ENCODE measurements at places on chromosomes 3 and 15.

- ATAC-seq = no peak
Measured at GRCh38 chr3:188179006-188179966, 25.3 kb downstream of the LPP start.

DNA sequence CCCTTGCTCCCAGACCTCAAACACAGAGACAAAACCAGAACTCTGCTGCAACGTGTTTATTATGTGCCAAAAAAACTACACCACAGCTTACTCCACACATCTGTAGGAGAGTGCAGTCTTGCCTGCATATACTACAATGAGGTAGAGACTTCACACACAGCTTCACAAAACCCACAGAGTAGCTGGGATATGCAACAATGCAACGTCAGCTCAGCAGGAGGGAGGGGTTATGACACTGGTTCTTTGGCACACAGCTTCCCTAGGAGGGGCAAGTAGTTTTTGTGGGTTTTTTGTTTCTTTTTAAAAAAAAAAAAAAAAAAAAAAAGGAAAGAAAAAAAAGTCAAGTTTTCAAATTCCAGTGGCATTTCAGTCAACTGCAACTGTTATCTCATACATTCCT lies 2.9 kb upstream of the RPS17 start:
- ATAC-seq = no peak

- ATAC-seq = no peak
Measured at GRCh38 chr3:39189959-39190269, 2.5 kb downstream of the XIRP1 start.

- ATAC-seq = no peak
Measured at GRCh38 chr15:70522323-70522966, 240.9 kb downstream of the UACA start.

DNA sequence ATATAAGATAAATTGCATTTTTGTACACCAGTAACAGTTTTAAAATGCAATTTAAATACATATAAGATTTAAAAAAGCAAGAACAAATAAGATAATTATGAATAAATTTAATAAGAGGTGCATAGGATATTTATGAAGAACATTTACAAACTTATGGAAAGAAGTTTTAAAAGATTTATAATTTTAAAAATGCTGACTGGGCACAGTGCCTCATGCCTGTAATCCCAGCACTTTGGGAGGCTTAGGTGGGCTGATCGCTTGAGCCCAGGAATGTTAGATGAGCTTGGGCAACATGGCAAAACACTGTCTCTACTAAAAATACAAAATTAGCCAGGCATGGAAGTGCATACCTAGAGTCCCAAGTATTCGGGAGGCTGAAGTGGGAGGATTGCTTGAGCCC lies 37.8 kb downstream of the EOMES start:
- ATAC-seq = no peak

DNA sequence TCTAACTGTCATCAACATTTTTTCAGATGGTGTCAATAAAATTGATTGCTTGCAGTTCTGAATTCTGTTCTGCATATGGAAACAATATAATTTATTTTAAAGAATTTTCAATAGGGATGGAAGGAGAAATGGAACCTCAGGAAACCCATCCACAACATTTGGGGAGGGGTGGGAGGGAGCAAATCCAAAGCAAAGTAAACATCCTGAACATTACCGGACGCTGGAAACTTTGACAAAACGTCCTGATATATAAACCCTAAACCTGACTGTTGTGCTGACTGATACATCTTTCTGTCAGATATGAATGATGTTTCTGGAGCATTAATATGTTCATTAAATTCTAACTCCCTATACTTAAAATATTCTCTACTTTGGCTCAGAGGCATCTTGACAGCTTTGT lies 479.0 kb downstream of the FOXP1 start:
- no peak for ATAC-seq

- no peak for ATAC-seq
Measured at GRCh38 chr15:98909968-98910885, 97.4 kb downstream of the PGPEP1L start.

- no peak for ATAC-seq
Measured at GRCh38 chr3:53079791-53080555, 34.1 kb upstream of the SFMBT1 start.

GRCh38 chr15:28265334-28266019 lies 56.5 kb downstream of the HERC2 start:
- ATAC-seq = no peak

DNA sequence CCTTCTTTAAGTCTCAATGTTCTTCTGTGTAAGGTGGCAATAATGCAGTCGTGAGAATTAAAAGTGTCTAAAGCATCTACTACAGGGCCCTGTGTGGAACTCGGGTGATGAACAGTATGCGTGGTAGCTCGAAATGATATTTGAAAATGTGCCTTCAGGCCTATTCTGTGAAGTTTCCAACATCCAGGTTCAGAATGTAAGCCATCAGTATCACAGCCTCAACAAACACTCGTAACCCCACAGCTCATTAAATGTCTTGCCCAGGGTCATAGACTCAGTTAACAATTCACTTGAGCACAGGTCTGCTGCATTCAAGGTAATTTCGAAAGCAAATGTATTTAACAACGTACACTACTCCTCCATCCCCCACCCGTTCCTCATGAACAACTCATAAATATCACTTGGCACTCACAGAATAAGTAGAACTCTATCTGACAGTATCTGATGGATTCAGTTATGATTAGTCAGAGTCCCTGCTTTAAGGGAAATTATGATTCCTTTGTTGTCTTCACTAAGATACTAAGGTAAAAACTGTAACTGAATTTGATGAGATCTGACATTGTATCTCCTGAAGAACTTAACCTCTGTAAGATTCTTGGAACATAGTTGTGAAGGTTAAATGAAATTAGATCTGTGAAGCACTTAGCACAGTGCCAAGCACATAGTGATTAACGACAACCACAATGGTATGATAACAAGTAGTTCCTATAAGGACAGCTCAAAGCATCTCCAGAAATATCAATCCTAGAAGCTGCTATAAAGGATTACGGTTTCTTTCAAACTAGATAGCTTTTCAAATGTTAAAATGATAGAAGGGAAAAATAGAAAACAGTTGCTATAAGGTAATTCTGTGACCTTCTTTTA lies 642.3 kb downstream of the TBL1XR1 start:
- no peak for ATAC-seq

GRCh38 chr3:149007567-149008257 lies 16.4 kb downstream of the GYG1 start:
- ATAC-seq = no peak

GRCh38 chr15:70068783-70069565 lies 28.7 kb downstream of the TLE3 start:
- ATAC-seq = no peak

GRCh38 chr15:82890338-82890994 lies 62.1 kb downstream of the HOMER2 start:
- no peak for ATAC-seq

GRCh38 chr15:43922021-43922420 lies 95.2 kb downstream of the WDR76 start:
- no peak for ATAC-seq

GRCh38 chr15:22988811-22989210 lies 8.6 kb upstream of the CYFIP1 start:
- ATAC-seq = no peak

DNA sequence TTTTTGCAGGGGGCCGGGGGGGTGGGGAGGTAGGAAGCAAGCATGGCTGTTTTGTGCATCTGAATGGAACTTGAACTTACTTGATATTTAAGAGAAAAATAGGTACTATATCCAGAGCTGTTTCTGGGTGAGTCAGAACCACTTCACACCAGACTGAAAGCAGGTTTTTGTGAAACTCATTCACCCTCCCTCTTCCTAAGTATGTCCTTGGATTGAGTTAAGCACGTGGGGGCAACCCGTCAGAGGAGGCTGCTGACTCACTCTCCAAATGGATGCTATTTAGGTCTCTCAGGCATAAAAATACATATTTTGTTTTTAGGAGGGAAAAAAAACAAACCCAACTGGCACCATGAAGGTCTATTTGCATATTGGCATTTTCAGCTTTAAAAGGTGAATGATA lies 270.3 kb downstream of the RYR3 start:
- ATAC-seq = no peak

DNA sequence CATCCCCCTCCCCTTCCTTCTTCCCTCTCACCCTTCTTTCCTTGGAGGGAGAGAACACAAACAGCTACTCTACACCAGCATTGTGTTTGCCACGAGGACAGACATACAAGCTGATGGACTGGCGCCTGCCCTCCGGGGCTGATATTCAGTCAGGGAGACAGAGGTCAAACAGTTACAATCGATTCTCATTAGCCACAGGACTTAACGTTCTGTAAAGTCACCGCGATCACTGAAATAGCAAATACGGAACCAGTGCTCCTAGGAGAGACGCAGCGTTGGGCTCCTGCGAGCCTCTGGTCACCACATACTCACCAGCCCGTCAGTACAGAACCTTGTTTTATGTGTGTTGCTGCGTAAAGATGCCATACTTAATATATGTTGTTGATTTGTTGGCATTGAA lies 108.8 kb downstream of the LRRK1 start:
- no peak for ATAC-seq

- ATAC-seq = peak; percentile 26
Measured at GRCh38 chr3:177197727-177198460, 612 bp upstream of the TBL1XR1 start.

- no peak for ATAC-seq
Measured at GRCh38 chr3:124413989-124414598, 316.2 kb upstream of the UMPS start.

- ATAC-seq = no peak
Measured at GRCh38 chr3:58492494-58492905, 604 bp downstream of the KCTD6 start.

DNA sequence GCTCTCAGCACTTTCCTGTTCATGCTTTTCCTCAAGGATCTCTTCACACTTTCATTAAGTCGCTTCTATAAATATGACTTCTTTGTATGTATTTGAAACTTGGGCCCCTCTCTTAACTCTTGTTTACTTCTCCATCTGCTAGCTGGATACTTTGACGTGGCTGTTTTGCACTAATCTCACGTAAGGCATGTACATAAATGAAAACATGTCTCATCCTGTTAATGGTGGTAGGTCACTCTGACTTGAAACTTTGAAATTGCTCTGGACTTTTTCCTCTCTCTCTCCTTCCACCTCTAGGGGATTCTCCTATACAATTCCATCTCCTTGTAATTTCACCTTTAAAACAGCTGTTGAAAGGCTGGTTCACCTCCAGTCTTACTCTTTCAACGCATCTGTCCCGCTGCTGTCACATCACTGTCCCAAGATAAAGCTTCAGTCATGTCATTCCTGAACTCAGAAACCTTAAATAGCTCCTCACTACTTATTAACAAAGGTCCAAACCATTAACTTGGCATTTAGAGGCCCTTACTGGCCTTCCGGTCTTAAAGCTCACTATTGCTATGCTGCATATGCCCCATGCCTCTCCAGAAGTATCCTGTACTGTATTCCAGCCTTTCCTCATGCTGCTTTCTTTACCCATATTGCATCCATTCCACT lies 1.2 kb downstream of the BLOC1S6 start:
- no peak for ATAC-seq

DNA sequence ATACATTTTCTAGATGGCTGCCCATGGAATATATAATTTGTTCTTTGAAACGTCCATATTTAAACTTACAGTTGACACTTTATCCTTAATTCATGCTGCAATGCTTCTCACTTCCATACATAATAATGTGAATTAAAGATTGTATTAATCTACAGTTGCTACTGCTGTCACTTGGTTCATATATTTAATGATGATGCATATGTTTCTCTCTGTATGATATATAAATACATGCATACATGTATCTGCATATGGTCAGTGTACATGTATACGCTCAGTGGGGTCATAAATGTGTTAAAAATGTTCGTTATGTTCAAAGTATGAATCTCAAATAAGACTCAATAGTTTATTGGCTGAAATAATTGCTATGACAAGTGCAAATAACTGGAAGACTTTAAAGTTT lies 382.5 kb downstream of the NLGN1 start:
- no peak for ATAC-seq

GRCh38 chr3:41601404-41601987 lies 360.4 kb downstream of the ULK4 start:
- no peak for ATAC-seq

DNA sequence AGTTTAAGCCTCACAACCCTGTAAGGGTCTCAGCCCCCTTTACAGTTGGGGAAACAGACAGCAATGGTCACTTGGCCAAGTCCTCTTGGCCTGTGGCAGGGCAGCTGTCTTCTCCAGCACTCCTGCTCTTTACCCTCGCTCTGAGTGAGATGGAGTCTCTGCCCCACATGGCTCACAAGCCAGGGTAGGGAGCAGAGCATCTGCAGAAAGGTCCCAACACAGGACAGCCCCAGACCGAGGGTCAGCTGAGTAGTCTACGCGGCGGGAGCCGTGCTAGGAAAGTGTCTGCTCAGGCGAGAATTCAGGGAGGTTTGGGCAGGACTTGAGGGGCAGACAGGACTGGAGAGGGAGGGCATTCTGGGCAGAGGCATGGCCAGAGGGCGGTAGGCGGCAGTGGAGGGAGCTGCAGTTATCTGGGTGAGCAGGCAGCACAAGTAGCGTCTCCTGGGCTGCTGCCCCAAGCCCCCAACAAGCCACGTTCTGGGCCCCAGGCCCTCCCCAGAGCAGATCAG lies 18.3 kb upstream of the LAMP3 start:
- ATAC-seq = no peak

GRCh38 chr3:154976072-154976983 lies 103.8 kb upstream of the MME start:
- no peak for ATAC-seq

- ATAC-seq = no peak
Measured at GRCh38 chr3:56123487-56123886, 344.8 kb downstream of the ERC2 start.

GRCh38 chr3:179794355-179794754 lies 141.5 kb downstream of the USP13 start:
- ATAC-seq = no peak

- peak; percentile 69 for ATAC-seq
Measured at GRCh38 chr3:108202080-108202479, 20.1 kb downstream of the IFT57 start.

GRCh38 chr3:132872711-132873110 lies 150.5 kb upstream of the NPHP3 start:
- ATAC-seq = no peak

DNA sequence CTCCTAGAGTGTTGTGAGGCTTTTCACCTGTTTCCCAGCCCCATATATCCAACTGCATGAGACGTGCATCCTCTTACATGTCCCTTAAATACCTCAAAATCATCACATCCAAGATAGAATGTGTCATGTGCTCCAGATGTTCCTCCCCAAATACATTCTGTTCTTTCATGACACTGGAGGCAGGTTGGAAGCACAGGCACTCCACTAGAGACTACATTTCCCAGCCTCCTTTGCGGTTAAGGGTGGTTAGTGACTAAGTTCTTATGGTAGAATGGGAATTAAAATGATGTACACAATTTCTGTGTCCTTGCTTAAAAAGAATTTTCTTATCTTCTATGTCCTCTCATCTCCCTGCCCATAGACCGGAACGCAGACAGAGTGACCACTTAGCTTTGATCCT lies 34.3 kb downstream of the TMEM40 start:
- ATAC-seq = no peak

DNA sequence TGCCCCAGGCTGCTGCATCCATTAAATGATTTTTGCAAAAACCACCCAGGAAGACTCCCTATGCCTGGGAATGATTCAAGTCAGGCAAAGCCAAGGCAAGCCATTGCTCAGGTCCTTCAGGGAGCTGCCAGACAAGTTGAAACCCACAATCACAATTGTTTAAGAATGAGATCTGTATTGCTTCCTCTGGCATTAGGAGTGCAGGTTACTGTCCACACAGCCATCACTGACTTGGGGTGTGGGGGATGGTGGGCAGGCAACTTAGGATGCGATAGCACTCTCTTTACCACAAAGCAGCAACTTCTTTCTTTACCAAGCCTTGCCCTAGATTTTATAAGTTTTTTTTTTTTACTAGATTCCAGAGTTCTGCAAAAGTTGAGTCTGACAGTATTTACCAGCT lies 15.0 kb upstream of the IL20RB start:
- ATAC-seq = no peak

Data from activated CD4-positive, CD25-positive, alpha-beta regulatory T cell treated with anti-CD3 and anti-CD28 coated beads, Interleukin-2, amount 50 U/mL, for 24 hours (primary cell).